Activated CD4-positive, alpha-beta T cell treated with anti-CD3 and anti-CD28 coated beads for 1 hour (primary cell): ENCODE measurements at places on chromosomes 5 and 9.

DNA sequence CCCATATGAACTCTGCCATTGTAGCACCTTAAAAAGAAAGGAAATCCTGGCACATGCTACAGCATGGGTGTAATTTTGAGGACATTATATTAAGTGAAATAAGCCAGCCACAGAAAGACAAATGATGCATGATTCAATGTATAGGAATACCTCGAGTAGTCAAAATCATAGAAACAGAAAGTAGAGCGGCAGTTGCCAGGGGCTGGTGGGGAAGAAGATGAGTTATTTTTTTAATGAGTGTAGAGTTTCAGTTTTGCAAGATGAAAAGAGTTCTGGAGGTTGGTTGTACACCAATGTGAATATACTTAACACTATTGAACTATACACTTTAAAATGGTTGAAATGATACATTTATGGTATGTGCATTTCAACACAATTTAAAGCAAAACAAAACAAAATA lies 133.0 kb downstream of the ZDHHC21 start:
- no peak for DNase-seq

DNA sequence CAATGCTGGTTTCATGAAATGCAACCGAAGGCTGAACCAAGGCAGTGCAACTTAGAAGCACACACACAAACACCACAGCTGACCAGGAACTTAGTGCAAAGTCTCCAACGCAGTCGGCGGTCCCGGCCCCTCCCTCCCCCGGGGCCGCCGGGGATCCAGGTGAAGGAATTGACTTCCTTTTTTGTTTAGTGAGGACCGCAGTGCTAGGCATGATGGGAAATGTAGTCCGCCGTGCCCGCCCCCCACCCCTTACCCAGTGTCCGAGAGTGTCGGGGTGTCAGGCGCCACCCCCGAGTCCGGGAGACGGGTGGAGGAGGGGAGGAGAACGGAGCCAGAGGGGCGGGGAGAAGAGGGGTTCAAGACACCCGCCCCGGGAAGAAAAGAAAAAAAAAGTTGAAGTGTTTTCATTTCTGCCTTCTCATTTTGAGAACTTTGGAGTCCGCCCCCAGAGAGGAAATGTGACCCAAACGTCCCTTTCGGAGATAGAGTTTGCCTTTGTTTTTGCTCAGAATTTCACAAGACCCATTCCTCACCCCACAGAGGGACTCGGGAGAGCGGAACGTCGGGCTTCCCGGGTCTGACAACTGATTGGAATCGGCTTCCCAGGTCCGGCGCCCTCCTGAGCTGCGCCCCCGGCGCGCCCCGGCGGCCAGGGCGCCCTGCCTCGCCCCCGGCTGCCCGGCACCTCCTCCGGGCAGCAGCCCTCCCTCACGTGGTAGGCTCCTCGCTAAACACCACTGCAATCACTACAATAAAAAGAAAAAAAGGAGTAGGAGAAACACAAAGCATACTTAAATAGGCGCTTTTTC lies 2.0 kb downstream of the IER5L start:
- peak; percentile 21 for DNase-seq

DNA sequence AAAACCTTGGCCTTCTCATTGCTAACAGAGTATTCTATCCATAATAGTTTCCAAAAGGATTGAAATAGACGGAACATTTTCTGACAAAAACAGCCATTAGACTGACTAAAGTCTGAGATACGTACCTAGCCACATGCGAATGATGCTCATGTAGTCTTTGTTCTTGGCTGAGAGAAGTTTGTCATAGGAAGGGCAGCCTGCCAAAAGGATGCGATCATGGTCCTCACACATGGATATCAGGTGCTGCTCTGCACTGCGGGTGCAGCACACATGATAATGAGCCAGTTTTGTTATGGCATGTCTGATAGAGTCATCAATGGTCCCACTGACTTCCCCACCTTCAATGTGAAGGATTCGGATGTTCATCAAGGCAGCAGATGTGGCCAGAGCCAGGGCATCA lies 12.3 kb downstream of the GNE start:
- DNase-seq: no peak

DNA sequence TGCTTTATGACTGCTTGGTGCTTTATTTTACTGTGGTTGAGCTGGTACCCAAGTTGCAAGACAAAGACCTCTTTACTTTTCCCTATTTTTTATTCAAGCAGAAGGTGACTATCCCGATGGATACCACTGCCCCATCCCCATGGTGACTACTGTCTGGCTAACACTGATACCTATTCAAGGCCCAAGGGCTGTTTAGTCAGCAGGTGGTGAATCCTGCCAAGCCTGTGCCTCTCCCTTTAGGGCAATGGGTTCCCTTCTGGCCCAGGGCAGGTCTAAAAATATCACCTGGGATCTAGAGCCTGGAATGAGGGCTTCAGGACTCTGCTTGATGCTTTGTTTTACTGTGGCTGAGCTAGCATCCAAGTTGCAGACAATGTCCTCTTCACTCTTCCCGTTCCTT lies 510.0 kb upstream of the GRAMD2B start:
- no peak for DNase-seq
